ENCODE measurements at places on chromosomes 6 and 20. TPM values are rescaled to one million over a fixed set of nuclear protein-coding genes. Genes with fewer than 3 reads are reported as not detected.

DNA sequence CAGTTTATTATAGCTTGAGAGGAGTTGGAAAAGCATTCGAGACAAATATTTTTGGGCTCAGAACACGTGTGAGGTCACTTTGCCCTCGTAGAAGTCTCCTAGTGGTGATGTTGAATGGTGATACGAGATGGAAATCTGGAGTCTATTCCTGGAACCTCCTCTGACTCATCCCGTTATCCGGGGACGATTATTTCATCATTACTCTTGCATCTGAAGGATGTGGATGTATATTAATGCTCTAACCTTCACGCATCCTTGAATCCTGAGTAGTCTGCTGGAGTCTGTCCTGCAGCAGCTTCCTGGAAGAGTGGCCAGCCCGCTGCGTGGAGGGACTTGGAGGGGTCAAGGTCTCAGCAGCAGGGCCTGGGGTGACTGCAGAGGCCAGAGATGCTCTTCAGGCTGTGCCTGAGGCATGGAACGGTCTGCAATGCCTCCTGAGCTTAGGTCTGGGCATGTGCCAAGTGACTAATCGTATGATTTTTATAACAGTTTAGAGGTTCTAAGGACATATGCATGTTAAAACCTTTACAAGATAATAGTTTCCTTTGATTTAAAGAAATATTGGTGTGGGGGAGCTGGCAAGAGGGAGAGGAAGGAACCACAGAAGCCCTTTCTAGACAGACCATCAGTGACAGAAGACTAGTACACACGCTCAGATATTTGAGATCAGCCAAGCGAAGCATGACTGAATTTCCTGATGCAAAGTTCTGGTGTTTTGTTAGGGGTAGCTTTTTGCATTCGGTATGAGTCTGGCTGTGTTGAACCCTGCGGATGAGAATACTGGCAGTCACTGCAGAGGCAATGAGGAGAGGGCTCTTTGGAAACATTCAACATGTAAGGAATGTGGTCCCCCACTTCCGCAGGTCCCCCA, 400.2 kb downstream of the QKI start:
- DNase-seq = no peak

- DNase-seq = no peak
Observed at GRCh38 chr6:40394381-40394780, 192.8 kb downstream of the LRFN2 start.

- DNase-seq = no peak
Observed at GRCh38 chr6:133214267-133214666, 26.9 kb upstream of the EYA4 start.

HSPA12B gene
- polyA plus RNA-seq = not detected

GRCh38 chr6:45371924-45372573, 5.7 kb downstream of the SUPT3H start:
- DNase-seq = no peak

GRCh38 chr6:43436577-43437282, 9.4 kb downstream of the ABCC10 start:
- no peak for DNase-seq

PPP1R14C gene
- polyA plus RNA-seq = not detected

GRCh38 chr20:361561-361960, 14.7 kb downstream of the NRSN2 start:
- DNase-seq = no peak

TUBB2A gene
- 7.3 TPM for polyA plus RNA-seq

DNA sequence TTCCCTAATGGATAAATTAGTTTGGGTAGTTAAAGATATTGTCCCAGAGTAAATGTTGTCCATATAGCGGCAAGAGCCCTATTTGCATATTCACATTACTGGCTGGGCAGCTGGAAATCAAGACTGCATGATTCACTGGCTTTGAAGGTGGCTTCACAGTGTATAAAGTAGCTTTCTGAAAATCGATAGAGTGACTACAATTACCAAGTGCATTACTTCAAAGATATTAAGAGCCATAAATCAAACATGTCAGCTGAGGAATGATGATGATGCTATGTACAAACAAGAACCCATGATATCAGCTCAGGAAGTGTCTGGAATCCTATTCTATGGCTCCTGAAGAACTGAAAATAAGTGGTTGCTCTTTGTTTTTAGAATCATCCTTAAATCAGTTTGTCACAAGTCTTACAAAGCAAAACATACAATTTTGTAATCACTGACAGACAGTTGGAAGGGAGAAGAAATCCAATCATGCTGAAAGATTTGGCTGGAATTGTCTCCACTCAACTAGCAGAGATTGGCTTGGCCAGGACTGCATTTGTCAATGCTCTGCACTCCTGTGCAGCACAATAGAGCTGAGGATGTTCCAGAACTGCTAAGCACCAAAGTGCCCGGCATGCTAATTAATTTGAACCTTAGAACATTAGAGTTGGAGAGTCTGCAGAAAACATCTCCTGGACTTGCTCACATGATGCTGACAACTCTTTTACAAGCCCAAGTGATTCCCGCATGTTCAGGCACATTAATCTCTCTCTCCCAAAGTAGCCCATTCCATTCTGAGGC, 77.9 kb upstream of the B3GAT2 start:
- no peak for DNase-seq

ECT2L gene
- polyA plus RNA-seq = not detected

GRCh38 chr6:24430086-24430485, 27.4 kb downstream of the MRS2 start:
- no peak for DNase-seq

DNA sequence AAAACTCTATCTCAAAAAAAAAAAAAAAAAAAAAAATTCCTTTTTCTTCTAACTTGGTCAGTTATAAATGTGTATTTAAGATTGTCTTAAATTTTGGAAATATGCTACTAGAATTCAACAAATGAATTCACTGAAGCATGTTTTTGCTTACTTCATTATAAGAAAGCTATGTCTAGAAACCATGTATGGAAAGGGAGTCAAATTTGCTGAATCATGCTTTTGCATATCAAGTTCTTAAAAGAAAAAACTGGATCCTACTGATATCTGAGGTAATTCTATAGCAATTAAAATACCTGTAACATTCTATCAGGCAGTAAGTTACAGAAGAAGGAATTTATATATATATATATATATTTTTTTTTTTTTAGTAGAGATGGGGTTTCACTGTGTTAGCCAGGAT, 27.7 kb downstream of the AKIRIN2 start:
- DNase-seq = no peak

TNFRSF6B gene
- polyA plus RNA-seq = not detected

DNA sequence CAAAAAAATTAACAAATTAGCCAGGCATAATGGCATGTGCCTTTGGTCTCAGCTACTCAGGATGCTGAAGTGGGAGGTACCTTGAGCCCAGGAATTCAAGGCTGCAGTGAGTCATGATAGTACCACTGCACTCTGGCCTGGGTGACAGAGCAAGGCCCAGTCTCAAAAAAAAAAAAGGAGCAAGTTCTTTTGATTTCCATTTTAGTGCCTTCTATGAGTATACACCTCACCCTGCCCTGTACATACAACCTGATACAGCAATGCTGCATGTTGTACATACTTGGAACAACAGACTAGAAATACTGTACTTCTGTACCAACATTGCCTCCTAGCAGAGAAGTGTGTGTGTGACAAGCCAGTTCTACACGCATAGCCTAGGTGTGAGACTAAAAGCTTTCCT, 97.3 kb upstream of the CARMIL1 start:
- no peak for DNase-seq

DNA sequence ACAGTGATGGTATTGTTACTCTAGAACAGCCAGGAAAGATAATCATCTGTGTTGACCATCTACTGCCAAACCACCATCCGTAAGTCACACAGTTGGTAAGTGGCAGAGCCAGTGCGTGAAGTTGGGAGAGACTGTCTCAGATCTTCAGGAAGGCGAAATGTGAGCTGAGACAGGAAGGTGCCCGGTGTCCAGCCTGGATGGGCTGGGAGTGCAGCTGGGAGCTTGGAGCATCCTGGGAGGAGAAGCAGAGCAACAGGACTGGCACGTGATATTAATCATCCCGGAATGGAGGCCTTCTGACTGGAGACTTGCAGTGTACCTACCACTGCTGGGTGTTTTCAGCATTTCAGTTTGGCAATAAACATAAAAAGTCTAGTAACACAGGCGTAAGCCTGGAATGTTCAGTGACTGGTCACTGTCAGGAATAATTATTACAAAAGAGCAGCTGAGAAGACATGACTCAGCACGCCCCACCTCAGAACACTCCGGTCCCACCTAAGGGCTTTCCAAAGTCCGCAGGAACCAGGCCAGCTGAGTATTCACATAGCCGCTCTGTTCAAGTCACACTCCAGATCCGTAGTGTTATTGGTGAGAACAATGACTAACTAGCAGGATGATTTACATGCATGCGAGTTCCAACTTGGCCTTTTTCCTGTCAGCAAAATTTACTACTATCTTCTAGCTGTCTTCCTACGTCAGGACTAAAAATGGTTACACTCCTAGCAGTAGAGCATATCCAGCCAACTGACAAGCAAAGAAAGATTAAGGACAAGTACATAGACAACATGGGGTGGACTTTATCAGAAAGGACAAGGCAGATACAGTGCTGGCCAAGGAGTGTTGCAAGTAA, 45.1 kb upstream of the PNRC1 start:
- DNase-seq = no peak

NMBR gene
- polyA plus RNA-seq = not detected

DNA sequence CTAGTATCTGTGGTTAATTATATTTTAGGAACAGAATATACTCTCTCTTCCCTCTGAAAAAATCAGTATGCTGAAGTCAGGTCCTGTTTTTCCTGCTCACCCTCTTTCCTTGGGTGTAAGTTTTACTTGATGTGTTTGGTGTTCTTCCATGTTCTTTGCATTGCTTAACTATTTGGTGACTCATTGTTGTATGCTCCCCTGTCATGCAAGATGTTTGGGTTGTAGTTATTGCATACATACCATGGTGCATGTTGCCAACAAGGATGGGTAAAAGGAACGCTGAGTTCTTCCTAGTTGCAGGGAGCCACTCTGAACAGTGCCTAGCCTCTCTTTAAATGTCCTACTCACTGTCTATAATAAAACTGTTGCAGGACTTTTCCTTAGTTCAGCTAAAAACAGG, 207.9 kb upstream of the LAMP5 start:
- DNase-seq = no peak

DNA sequence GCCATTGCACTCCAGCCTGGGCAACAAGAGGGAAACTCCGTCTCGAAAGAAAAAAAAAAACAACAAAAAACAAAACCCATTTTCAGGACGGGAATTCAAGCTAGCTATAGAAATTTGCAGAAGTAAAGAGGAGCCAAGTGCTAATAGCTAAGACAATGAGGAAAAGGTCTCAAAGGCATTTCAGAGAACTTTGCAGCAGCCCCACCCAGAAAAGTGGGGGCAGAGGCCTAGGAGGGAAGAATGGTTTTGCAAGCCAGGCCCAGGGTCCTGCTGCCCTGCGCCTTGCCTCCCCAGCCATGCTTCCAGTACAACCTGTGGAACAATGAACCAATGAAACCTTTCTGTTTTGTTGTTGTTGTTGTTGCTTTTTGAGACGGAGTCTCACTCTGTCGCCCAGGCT, 38.3 kb upstream of the SAMHD1 start:
- DNase-seq = no peak

- no peak for DNase-seq
Observed at GRCh38 chr6:13180538-13180937, 147.8 kb downstream of the TBC1D7 start.

SYNDIG1 gene
- polyA plus RNA-seq = not detected

VPS16 gene
- polyA plus RNA-seq = 29.2 TPM

GRCh38 chr20:10313701-10314100, 95.1 kb downstream of the SNAP25 start:
- no peak for DNase-seq

DNA sequence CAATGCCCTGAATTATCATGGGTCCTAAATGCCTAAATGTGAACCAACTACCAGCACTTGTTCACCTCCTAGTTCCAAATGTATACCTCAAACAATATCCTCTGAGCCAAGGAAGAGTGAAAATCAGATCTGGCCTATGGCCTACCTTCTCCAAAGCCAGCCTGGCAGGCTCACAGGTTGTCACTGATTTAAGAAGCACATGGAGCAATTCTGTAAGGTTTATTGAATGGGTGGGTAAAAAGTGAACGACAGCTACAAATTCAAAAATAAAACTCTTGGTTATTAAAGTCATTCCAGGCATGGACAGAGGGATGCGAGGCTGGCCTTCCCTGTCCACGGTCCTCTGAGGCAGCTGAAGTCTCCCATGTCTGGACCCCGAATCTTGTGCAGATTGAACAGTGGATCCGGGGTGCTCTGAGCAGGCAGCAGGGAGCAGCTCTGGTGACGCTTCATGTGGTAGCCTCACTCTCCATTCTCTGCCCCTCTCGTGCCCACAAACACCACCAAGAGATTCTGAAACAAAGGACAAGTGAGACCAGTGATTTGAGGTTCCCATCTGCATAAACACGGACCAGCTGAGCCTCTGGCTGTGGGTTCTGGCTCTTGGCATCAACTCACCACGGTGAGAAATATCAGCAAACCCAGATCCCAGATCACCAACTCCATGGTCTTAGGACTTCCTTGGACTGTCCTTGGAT, 14.6 kb downstream of the SNHG17 start:
- DNase-seq = no peak

TSBP1 gene
- polyA plus RNA-seq = not detected

GRCh38 chr6:118546164-118546879, 1.8 kb upstream of the PLN start:
- DNase-seq = no peak

- DNase-seq = peak; percentile 44
Observed at GRCh38 chr6:15365273-15365687, 119.4 kb downstream of the JARID2 start.

GRCh38 chr6:42564506-42564825, 637 bp downstream of the UBR2 start:
- DNase-seq = no peak

DNA sequence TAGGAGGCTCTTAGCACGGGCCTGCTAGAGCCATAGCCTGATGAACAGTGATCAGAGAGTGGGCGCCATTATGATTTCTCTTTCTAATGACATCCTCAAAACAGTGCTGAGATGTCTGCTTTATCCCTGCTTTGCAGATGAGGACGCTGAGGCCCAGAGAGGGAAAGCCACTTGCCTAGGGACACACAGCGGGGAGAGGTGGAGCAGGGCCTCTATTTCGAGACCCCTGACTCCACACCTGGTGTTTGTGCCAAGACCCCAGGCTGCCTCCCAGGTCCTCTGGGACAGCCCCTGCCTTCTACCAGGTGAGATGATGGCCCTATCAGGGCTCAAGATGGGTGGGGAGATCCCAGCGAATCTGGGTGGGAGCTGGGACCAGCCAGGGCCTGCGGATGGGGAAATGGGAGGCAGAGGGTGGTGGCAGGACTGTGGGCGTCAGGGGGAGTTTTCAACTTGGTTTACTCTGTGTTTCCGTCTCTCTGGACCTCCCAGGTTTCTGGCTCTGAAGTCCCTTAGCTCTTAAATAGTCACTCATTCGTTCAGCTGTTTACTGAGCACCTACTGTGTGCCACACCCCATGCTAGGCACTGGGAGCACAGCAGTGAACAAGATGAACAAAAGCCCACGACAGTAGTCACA, 36.7 kb downstream of the SRC start:
- no peak for DNase-seq

- no peak for DNase-seq
Observed at GRCh38 chr6:91654357-91654756, 1067.5 kb upstream of the MAP3K7 start.

DNA sequence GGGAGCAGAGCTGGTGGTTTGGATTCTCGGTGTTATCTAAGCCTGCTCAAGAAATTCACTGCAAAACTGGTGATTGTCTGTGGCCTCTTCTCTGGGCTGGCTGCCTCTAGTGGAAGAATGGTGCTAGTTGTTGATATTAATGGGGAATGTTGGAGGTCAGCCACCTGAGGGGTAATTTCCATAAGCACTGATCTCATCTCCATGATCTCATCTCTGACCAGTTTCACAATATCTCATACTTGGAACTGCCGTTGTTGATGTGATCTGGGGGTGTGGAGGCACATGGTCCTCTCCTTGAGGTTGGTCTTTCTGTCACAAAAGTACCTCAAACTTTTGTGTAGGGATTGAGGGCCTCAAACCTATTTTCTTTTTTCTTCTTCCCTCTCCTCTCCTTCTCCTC, 102.6 kb downstream of the CD109 start:
- no peak for DNase-seq
